Stimulated activated CD4-positive, alpha-beta T cell treated with anti-CD3 and anti-CD28 coated beads, TNF-alpha, amount 100 ng/mL, for 24 hours (primary cell): ENCODE measurements at places on chromosomes 7 and 10.

DNA sequence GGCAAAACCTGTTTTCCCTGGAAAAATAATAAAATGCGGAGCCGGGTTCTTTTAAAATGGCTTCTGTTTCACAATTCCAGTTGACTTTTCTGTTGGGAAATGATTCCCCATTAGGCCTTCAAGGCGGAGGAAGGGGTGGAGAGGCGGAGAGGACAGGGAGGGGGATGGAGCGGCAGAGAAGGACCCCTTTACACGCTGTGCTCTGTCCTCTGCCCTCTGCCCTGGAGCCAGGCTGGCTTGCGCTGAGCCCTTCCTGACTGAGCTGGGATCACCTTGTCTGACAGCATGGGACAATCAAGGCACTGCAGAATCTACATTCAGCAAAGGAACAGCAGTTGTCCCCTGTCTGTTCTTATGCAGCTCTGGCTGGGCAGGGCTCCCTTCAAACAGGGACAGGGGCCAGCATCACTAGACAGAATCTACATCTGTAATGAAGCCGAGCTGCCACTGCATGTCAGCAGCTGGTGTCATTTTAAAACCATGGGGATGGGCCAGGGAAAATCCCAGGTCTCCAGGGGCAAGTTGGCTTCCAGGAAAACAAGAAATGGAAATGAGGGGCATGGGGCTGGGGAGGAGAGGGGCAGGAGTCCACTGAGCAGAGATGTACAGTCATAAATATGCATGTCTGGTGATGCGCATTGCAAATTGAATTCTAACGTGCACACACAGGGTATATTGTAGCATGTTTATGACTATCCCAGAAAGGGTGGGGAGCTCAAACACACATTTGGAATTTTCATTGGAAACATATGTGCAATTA is 120.0 kb downstream of the MKX start:
- DNase-seq: no peak

GRCh38 chr7:74070619-74070921 is 13.0 kb upstream of the LIMK1 start:
- no peak for DNase-seq

DNA sequence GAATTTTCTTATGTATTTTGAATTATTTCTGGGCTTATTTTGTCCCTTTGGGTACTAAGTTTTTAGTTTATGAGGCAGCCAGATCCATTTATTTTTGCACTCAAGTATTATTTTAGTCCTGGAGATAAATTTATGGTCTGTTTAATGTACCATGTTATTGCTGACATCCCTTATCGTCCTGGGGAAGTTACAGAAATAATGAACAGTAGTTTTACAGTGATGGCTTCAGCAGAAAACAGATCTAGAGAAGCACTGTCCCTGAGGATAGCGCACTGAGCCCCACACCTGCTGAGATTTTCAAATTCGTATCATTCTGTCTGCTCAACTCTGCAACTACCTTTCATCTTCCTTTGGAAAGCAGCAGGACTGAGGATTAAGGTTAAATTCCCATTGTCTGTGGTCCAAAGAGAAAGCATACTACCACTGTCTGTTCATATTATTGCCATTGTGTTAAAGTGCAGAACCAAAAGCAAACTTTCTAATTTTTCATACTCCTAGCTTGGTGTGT is 168.3 kb downstream of the SNX13 start:
- no peak for DNase-seq

- DNase-seq: no peak
These were observed 736.2 kb downstream of the PARD3 start for GRCh38 chr10:34078745-34079470.

DNA sequence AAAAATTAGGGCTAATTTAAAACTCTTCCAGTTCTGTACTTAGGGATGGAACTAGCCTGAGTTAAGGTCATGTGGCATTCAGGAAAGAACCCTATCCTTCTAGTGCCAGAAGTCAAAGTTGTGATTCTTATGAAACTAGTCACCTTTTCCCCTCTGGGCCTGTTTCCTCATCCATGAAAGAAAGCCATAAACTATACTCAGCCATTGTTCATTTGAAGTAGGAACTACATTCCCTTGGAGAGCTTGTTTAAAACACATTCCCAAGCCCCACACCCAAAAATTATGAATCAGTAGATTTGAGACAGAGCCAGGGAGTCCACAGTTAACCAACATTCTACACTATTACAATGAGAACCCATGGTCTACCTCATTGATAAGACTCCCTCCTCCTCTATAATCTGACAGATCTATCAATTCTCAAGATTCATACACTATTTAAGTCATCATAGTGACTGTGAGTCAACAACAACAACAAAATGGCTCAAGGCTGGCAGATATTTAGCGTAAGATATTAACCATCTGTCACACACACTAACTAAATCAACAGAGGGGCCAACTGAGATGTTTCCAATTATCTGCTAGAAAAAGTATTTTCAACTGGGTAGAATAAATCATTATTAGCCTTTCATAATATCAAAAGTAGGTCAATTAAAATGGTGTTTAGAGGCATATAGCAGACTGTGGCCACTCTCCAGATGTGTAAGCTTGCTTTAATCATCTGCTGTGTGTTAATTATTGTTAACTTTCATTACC is 102.3 kb downstream of the SLC25A13 start:
- no peak for DNase-seq
